ENCODE measurements at places on chromosomes 2 and 18. TPM values are rescaled to one million over a fixed set of nuclear protein-coding genes. Genes with fewer than 3 reads are reported as not detected.

Gene REG3A
- total RNA-seq: not detected

Gene PMAIP1
- 83.4 TPM for total RNA-seq

Gene SMPD4
- 110 TPM for total RNA-seq

Gene FOXI3
- total RNA-seq: not detected

Gene C1QL2
- not detected for total RNA-seq

Gene ANXA4
- total RNA-seq: 15.6 TPM

Gene DPYSL5
- not detected for total RNA-seq

Gene ODC1
- total RNA-seq: 357 TPM

Gene SLC23A3
- total RNA-seq: 1.1 TPM

Gene C2orf80
- total RNA-seq: not detected

Gene GKN2
- not detected for total RNA-seq

Gene HOXD9
- not detected for total RNA-seq

Gene KLHL14
- 0.19 TPM for total RNA-seq

Gene PPP1R1C
- total RNA-seq: not detected

Gene ATP8B1
- 1.5 TPM for total RNA-seq

Gene MAP3K19
- total RNA-seq: not detected

Gene CRYGD
- not detected for total RNA-seq

Gene CROCC2
- not detected for total RNA-seq

Gene MFSD2B
- 0.36 TPM for total RNA-seq

Gene SPATA3
- not detected for total RNA-seq

Gene PPIL3
- total RNA-seq: 41.1 TPM

Gene FMNL2
- 1.3 TPM for total RNA-seq

Gene NOL4
- not detected for total RNA-seq

Gene ANKRD23
- 2.7 TPM for total RNA-seq

Gene ASXL2
- total RNA-seq: 39.6 TPM

Gene PTH2R
- total RNA-seq: not detected

Gene NOSTRIN
- not detected for total RNA-seq

Gene MYO3B
- 0.04 TPM for total RNA-seq

Gene RGPD6
- 16.6 TPM for total RNA-seq

Gene OTOS
- not detected for total RNA-seq

Gene RTP5
- not detected for total RNA-seq

Gene DNAJC5G
- total RNA-seq: not detected

Gene ALPP
- not detected for total RNA-seq

Gene DAW1
- not detected for total RNA-seq

Gene ACYP2
- total RNA-seq: 7.5 TPM

Gene ZNF396
- 0.99 TPM for total RNA-seq

Gene PRKAG3
- not detected for total RNA-seq

Gene ALKAL2
- not detected for total RNA-seq
